HepG2 (cell line): ENCODE measurements at places on chromosomes 12 and 14. TPM values are rescaled to one million over a fixed set of nuclear protein-coding genes. Genes with fewer than 3 reads are reported as not detected.

Gene USP44
- 0.07 and 0.11 TPM in 2 replicates for total RNA-seq

DNA sequence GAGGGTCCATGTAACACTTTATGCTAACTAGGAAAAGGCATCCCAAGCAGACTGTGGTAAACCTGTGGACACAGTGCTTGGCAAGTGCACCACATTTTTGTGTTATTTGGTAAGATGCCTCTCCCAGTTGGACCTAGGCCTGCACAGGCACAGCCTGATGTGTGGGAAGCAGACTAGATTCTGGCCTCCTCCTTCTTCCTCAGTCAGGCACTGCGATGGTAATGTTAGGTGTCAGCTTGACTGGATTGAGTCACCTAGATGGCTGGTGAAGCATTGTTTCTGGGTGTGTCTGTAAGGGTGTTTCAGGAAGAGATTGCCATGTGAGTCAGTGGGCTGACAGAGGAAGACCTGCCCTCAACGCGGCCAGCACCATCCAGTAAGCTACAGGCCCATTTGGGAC lies 25.3 kb upstream of the RHOJ start:
- H3K27me3 ChIP-seq: peaks cover 1% of the 10 kb centered on the region; the same call in 1 of the 2 replicates
- no peak overlapping the region for H3K27ac ChIP-seq
- no peak for DNase-seq
- no peaks in the 10 kb centered on the region for H3K4me1 ChIP-seq

GRCh38 chr12:118359541-118359915 lies 13.2 kb downstream of the TAOK3 start:
- peaks cover 33% of the 10 kb centered on the region for H3K4me1 ChIP-seq
- H3K27me3 ChIP-seq: no peaks in the 10 kb centered on the region
- H3K4me3 ChIP-seq: no peak overlapping the region
- DNase-seq: no peak

Gene SLC5A8
- total RNA-seq: not detected in 2 replicates

DNA sequence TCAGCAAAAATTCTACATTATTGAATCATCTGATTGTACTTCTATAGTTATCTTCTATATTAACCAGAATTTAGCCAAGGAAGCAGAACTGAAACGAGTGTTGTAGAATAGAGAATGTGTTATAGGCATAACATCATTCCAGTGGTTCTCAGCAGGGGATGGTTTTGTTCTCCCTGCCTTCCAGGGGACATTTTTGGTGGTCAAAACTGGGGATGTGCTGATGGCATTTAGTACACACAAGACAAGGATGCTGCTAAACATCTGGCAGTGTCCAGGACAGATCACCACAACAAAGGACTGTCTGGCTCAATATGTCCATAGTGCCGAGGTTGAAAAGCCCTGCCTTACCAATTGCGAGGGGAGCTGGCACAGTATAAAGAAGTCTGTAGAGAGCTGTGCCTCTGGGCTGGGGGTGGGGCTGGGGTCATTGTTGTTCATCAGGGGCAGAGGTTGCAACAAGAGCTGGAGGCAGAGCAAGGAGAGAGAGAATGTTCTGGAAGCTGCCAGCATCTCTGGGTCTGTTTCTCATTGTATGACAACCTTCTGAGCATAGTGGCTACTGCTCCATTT lies 1472.8 kb downstream of the AACS start:
- H3K27ac ChIP-seq: no peak overlapping the region
- no peaks in the 10 kb centered on the region for H3K27me3 ChIP-seq
- H3K36me3 ChIP-seq: no peaks in the 10 kb centered on the region
- H3K4me1 ChIP-seq: no peaks in the 10 kb centered on the region

Gene CTSG
- not detected in 2 replicates for total RNA-seq

Gene NINJ2
- 0.62 and 0.94 TPM in 2 replicates for total RNA-seq

Gene FBXO34
- 13.5 and 15.5 TPM in 2 replicates for total RNA-seq

- H3K36me3 ChIP-seq: no peaks in the 10 kb centered on the region
- H3K27me3 ChIP-seq: no peaks in the 10 kb centered on the region
- H3K4me1 ChIP-seq: no peaks in the 10 kb centered on the region
- no peak within 1 kb of the TSS for H3K27ac ChIP-seq
Observed at GRCh38 chr12:78864403-78864869, at the start of gene SYT1. SYT1 (plus strand) TSS chr12:78864774.

DNA sequence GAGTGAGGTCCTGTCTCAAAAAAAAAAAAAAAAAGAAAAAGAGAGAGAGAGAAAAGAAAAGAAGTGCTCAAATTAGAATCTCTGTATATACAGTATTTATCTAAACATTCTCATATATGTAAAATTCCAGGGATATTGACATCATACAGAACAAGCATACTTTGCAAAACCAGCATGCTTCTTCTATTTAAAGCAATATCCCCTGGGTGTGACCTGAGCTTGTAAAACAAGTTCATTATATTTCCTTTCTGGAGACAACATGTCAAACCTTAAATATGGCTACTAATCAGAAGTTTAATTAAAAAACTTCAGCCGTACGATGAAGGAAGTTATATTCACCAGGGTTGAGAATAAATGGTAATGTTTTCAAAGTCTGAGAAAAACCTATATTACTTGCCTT lies 175.8 kb upstream of the HMGA2 start:
- no peak for DNase-seq
- H3K4me1 ChIP-seq: no peaks in the 10 kb centered on the region
- H3K27ac ChIP-seq: no peak overlapping the region
- no peaks in the 10 kb centered on the region for H3K36me3 ChIP-seq
- H3K27me3 ChIP-seq: no peaks in the 10 kb centered on the region

Gene HHIPL1
- total RNA-seq: not detected in 2 replicates

DNA sequence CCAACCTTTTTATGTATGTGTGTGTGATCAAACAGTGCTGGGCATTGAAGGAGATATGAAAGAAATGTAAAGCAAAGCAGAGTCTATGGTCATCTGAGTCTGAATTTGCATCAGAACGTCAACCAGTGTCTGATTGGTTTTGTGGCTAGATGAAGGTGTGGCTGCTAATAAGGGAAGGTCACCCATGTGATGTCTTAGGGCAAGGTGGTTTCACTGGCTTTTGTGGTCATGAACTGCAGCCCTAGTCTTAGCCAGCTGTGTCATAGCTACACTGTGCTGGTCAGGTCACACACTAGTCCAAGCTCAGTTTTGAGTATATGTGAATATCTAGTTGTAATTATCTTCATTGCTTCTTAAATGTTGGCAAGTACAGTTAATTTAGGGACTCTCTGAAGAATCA lies 105.8 kb downstream of the TGFB3 start:
- peaks cover 26% of the 10 kb centered on the region for H3K4me1 ChIP-seq
- peaks cover 4% of the 10 kb centered on the region; the same call in 1 of the 3 replicates for H3K36me3 ChIP-seq
- H3K4me3 ChIP-seq: no peak overlapping the region
- no peaks in the 10 kb centered on the region for H3K27me3 ChIP-seq

Gene WIF1
- not detected in 2 replicates for total RNA-seq

GRCh38 chr12:6053541-6053940 lies 70.9 kb downstream of the VWF start:
- no peak overlapping the region for H3K4me3 ChIP-seq
- H3K36me3 ChIP-seq: no peaks in the 10 kb centered on the region
- H3K27me3 ChIP-seq: no peaks in the 10 kb centered on the region
- peak; percentile 33 for DNase-seq
- H3K27ac ChIP-seq: no peak overlapping the region
- peaks cover 48% of the 10 kb centered on the region for H3K4me1 ChIP-seq

DNA sequence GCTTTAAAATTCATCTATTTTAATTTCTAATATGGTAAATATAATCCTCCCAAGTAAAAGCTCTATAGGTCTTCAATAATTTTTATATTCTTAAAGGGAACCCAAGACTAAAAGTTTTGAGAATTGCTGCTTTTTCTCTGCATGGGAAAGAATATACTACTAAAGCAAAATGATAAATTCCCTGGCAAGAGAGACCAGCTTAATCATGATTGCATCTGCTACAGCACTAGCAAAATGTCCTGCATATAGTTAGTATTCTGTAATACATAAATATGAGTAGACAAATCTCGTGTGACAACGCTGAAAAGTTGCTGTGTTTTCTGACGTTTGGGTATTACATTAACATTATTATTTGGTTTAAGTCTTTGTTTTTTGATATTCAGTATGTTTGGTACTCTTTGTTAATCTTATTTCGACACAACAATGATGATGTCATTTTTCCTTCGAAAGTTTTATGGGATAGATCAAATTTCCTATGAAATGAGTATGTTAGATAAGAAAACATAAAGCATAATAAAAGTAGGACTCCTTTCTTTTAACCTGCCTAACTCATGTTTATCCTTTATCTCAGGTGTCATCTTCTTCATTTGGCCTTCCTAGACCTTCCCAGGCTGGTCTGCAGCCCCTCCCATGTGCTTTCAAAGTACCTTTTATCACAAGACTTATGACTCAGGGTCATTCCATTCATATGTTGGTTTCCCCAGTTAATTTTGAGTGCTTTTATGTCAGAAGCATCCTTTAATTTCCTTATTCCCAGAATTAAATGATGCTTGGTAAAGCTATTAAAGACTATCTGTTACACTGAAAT lies 321.9 kb downstream of the RAD51B start:
- H3K36me3 ChIP-seq: no peaks in the 10 kb centered on the region
- H3K4me3 ChIP-seq: no peak overlapping the region
- H3K4me1 ChIP-seq: peaks cover 46% of the 10 kb centered on the region

Gene GPR132
- not detected in 2 replicates for total RNA-seq

DNA sequence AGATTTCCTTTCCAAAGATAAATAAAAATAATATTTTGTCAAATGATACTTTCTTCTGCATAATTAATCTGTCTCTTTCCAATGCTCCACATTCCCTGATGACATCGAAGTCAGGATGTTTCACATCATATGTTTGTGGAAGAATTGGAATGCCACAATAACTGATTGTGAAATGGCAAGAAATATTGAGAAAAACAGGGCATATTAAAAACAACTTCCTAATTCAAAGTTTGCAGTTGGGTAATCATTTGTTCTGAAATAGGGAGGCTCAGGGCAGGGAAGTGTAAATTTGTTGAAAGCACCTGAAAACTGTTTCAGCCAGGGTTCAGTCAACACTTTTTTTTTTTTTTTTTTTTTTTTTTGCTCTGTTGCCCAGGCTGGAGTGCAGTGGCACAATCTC lies 50.7 kb downstream of the BCAT1 start:
- H3K4me3 ChIP-seq: no peak overlapping the region
- peaks cover 2% of the 10 kb centered on the region; the same call in 1 of the 3 replicates for H3K36me3 ChIP-seq
- H3K27ac ChIP-seq: no peak overlapping the region
- H3K27me3 ChIP-seq: no peaks in the 10 kb centered on the region

DNA sequence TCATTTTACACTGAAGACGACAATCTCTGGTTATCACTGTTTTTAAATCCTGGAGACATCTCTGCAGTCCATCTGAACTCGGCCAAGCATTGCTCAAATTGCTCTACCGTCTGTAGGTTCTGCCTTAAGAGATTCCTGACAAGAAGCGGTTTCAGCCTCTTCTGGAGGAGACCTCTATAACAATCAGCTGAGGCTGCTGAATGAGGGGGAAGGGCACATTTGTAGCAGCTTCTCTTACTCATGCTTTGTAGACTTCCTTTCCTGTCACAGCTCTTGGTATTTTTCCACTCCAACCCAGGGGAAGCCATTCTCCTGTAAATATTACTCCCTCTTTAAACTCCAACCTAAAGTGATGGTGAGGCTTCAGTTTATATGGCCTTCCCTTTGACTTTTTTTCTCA lies 3.0 kb downstream of the ARG2 start:
- H3K36me3 ChIP-seq: no peaks in the 10 kb centered on the region
- H3K4me3 ChIP-seq: no peak overlapping the region
- H3K4me1 ChIP-seq: peaks cover 51% of the 10 kb centered on the region
- peak overlapping the region; percentile 79 for H3K27ac ChIP-seq

DNA sequence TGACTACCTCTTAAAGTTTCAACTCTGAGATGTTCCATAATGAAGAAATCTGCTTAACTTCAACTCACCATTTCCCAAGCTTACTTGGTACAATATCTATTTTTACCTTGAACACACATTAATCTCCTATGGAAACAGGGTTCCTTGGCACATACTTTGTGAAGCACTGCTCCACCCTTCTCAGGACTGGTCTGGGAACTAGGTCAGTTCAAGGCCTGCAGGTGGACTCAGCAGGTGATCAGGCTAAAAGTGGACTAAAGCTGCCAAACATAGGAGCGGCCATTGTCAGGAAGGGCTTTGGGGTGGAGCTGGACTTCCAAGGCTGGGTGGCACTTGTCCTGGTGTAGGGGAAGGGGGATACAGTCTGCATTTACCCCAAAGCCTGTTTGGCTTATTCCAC lies 202.3 kb downstream of the NUAK1 start:
- H3K27me3 ChIP-seq: no peaks in the 10 kb centered on the region
- H3K27ac ChIP-seq: no peak overlapping the region
- no peaks in the 10 kb centered on the region for H3K36me3 ChIP-seq
- H3K4me3 ChIP-seq: no peak overlapping the region
- no peak for DNase-seq
